ENCODE measurements at places on chromosomes 6 and 20. TPM values are rescaled to one million over a fixed set of nuclear protein-coding genes. Genes with fewer than 3 reads are reported as not detected.

Gene MYH7B
- total RNA-seq = 0.04 TPM

DNA sequence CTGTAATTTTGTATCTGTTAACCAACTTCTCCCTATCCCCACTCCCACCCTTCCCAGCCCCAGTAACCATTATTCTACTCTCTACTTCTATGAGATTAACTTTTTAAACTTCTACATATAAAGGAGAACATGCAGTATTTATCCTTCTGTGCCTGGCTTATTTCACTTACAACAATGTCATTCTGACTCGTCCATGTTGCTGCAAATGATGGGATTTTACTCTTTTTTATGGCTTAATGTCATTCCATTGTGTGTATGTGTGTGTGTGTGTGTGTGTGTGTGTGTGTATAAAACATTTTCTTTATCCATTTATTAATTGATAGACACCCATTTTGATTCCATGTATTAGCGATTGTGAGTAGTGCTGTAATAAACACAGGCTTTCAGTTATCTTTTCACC, 76.1 kb downstream of the COL19A1 start:
- no peak for DNase-seq
- no peak overlapping the region for H3K27ac ChIP-seq
- H3K4me3 ChIP-seq = no peak overlapping the region
- H3K27me3 ChIP-seq = peaks cover 6% of the 10 kb centered on the region
- no peaks in the 10 kb centered on the region for H3K4me1 ChIP-seq

Gene PDE7B
- total RNA-seq = 0.57 TPM

Gene TFAP2D
- total RNA-seq = not detected

Gene EBF4
- total RNA-seq = 0.27 TPM

DNA sequence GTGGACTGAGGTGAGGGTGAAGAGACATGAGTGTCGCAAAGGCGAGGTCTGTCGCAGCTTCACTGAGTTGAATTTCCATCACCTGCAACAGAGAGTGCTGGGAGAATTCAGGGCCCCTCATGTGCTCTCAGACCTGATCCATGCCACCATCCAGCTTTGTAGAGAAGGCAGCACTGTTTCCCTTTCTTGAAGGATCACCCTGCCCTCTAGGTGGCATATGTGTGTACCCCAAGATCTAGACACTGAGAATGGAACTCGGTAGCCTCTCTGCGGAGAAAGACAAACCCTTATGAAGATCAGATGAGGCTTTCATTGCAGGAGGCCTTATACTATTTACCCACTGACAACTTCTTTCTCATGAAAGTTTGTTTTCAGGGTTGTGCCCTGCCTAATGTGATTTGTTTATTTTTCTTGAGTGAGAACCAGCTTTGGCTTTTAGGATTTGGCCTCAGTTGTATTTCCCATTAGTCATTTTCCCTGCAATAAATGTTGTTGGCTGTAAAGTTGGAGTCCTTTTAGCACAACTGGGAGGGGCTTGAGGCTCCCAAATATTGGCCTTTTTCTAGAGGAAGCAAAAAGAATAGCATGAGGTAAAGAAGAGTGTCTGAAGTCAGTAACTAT, 811.3 kb downstream of the DHX35 start:
- H3K27me3 ChIP-seq = no peaks in the 10 kb centered on the region
- no peaks in the 10 kb centered on the region for H3K4me1 ChIP-seq
- H3K36me3 ChIP-seq = no peaks in the 10 kb centered on the region

DNA sequence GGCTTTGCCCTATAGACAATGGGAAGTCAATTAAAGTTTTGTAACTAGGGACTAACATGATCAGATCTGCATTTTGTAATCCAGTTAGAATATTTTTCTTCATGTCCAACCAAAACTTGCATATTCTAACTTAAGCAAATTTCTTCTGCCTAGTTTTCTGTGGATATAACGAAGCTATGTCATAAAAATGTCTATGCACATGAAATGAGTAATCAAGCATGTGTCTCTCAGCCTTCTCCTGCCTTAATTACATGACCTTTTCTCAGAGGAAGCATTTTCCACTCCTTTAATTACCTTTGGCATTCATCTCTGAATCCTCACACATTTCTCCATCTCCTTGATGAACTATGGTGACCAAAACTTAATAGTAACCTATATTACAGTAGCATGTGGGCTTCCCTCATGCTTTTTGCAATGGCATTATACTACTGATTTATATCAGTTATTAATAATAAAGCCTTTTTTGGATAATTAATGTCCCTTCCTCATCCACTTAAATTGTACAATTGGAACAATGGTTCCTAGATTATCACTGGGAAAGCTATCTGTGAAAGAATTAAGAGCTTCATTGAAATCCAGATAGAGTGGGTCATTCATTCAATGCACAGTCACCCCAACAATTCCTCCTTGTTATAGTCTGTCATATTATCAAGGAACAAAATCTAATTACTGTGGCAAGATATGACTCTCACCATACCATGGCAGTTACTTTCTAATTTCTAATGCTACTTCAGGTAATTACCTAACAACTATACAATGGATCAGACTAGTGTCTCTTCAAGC, 19.1 kb upstream of the FBXO9 start:
- no peaks in the 10 kb centered on the region for H3K27me3 ChIP-seq
- peaks cover 6% of the 10 kb centered on the region for H3K36me3 ChIP-seq

Gene NINL
- 2.3 TPM for total RNA-seq

Gene UBD
- total RNA-seq = 0.37 TPM

- H3K27me3 ChIP-seq = peaks cover 3% of the 10 kb centered on the region
- H3K36me3 ChIP-seq = no peaks in the 10 kb centered on the region
- H3K4me1 ChIP-seq = no peaks in the 10 kb centered on the region
- H3K27ac ChIP-seq = no peak overlapping the region
- H3K4me3 ChIP-seq = no peak overlapping the region
These were observed 114.6 kb downstream of the DLL1 start for GRCh38 chr6:170176136-170176897.

DNA sequence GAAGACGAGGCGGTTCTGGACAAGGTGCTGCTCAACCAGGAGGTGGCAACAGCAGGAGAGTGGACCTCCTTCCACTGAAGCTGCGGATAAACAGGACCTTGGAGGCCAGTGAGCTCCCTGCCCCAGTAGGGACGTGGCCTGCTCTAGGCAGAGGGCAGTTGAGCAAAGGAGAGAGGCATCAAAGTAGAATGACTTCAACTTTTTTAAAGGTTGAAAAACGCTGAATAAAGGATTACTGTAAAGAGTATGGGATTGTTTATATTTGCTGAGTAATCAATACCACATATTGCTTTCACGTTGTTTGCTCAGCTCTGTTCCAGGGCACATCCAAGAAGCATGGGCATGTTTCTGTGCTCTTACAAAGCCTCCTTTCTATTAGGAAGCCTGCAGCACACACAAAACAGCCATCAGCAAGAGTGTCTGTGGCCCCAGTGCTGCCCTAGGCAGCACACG, 48.1 kb downstream of the ERMARD start:
- no peak overlapping the region for H3K27ac ChIP-seq
- no peak for DNase-seq
- H3K4me3 ChIP-seq = no peak overlapping the region
- H3K4me1 ChIP-seq = peaks cover 18% of the 10 kb centered on the region
- no peaks in the 10 kb centered on the region for H3K36me3 ChIP-seq
- peaks cover 65% of the 10 kb centered on the region for H3K27me3 ChIP-seq

DNA sequence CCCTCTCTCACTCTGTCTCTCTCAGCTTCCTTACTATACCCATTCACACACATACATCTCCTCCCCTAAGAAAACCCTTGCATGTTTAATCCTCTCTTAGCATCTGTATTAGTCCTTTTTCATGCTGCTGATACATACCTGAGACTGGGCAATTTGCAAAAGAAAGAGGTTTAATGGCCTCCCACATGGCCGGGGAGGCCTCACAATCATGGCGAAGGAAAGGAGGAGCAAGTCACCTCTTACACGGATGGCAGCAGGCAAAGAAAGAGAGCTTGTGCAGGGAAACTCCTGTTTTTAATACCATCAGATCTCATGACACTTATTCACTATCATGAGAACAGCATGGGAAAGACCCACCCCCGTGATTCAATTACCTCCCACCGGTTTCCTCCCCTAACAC, 398.5 kb upstream of the SASH1 start:
- no peak for DNase-seq
- H3K4me3 ChIP-seq = no peak overlapping the region
- H3K36me3 ChIP-seq = no peaks in the 10 kb centered on the region
- no peaks in the 10 kb centered on the region for H3K4me1 ChIP-seq

- no peak overlapping the region for H3K4me3 ChIP-seq
- no peaks in the 10 kb centered on the region for H3K36me3 ChIP-seq
- no peaks in the 10 kb centered on the region for H3K4me1 ChIP-seq
- peaks cover under 1% of the 10 kb centered on the region for H3K27me3 ChIP-seq
These were observed 154.6 kb upstream of the HDAC2 start for GRCh38 chr6:114125576-114125975.

DNA sequence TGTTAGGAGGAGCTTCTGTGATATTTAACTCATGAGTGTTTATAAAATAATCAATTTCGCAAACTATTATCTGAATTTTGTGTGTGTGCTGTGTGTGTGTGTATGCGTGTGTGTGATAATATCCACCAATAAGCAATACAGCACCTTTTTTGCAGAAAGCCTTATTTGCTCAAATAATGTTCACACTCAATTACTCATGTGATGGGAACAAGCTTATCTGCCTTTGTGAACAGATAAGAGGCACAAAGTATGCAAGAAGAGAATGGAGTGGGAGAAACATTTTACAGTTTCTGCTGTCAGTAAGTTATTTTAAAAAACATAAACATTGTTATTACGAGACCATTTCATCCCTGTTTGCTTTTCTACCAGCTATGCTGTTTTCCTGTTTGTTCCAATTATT, 36.7 kb upstream of the PTPRK start:
- H3K4me3 ChIP-seq = no peak overlapping the region

All from activated CD4-positive, alpha-beta T cell treated with anti-CD3 and anti-CD28 coated beads, Interleukin-2, amount 10 ng/mL, durations not matched to agents 7 days and 5 days (primary cell).